ENCODE measurements at places on chromosomes 5 and 9.

- no peak for ATAC-seq
Measured at GRCh38 chr5:144202726-144203125, 32.1 kb downstream of the KCTD16 start.

DNA sequence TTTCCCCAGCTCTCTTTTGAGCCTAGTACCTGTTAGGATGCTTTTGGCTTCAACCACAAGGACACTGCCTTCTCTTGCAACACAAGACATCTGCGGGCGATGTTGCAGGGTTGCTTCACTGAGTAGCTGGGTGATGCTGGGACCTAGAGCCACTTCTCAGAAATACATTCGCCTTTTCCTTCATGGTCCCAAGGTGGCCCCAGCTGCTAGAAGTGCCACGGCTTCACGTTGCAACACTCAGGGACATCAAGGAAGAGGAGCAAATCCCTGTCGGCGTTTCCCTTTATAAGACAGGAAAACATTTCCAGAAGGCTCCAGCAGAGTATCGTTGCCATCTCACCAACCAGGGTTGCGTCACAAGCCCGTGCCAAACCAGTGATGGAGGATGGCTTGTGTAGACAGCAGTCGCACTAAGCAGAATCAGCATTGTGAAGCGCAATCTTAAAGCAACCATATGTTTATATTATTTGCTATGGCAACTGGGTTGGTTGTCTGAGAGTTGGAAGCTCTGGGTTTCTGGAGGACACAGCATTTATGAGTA lies 62.7 kb downstream of the ANKRD33B start:
- ATAC-seq: no peak

DNA sequence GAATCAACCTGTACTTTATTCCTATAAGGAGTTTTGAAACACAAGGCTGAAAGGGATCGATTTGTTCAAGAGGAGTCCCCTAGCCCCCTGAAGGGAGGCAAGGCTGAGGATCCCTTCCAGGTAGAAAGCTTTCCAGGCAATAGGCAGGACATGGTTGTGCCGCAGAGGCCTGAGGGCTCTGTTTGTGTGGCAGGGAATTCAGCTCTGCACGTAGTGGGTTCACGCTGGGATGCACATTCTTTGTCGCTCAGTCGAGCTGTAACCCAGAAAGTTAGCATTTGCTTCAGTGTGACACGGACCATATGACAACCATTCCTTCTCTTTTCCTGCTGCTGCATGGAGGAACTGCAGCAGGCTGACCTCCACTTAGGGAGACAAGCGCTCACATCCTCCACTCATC lies 65.6 kb upstream of the TRIO start:
- no peak for ATAC-seq

DNA sequence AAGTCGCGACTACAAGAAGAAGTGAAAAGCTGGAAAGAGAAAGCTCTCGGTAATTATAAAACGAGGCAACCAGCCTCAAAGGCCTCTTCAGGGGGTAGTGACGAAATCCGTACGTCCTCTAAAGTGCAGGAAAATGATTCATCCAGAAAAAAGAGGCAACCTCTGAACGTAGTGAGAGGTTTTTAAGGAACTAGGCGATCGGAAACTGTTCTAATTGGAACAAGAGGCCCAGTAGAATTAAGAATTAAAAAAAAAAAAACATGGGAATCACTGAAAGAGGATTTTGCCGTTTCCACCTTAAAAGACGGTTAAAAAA lies 1.0 kb downstream of the CSNK1A1 start:
- no peak for ATAC-seq

DNA sequence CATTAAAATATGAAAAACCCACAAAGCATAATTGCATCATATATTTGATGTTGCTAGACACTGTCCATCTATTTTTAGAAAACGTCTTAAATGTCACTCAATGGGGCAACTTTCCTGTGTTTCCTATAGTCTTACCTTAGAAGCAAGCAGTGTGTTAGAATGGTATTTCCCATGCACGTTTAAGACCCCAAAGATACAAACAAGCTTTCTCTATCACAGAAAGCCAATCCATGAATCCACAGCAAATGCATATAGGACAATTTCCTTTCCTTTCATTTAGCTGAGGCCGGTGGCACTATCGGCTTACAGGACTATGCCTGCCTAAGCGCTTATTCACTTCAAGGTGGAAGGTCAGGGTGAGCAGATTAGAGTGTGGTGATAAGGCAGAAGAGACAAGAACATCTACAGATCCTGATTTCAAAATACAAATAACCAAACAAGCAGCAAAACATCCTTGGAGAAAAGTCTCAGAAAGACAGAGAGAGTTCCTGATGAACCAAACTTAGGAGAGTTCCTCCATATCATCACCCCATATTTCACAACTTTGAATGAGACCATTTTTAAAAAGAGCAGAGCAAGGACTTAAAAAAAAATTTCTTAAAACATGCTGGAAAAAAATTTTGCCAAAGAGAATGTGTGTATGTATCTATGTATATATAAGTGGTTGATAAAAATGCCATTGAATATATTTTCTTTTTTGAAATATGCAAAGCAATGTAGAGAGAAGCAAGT lies 57.2 kb downstream of the MEF2C start:
- ATAC-seq: no peak

DNA sequence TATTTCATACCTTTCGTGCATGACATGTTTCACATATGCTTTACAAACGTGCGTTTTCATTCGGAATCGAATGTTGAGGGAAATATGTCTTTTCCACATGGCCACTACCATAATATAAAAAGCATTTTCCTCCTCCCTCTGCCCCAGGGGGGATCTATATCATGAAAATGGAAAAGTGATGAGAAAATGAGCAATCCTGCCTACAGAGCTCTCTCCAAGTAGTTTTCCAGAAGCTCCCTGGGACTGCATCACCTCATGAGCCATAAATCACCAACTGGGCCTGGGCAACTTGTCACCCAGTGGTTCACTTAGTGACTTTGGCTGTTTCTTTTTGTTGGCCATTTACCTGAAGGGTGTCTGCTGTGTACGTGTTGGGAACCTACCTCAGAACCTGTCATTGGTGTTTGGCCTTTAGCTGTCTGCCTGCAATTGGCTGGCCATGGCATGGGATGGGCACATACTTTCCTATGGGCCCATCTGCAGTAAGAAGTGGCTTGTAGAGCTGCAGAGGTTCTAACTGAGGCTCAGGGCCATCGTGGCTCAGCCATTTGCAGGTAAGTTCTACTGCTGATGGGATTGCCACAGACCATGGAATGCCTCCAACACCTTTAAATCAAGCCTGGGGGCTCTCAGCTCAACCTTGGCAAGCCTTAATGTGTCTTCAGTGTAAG lies 9.5 kb upstream of the TIFAB start:
- no peak for ATAC-seq

- no peak for ATAC-seq
Measured at GRCh38 chr9:92253656-92254055, 39.8 kb downstream of the IARS1 start.

DNA sequence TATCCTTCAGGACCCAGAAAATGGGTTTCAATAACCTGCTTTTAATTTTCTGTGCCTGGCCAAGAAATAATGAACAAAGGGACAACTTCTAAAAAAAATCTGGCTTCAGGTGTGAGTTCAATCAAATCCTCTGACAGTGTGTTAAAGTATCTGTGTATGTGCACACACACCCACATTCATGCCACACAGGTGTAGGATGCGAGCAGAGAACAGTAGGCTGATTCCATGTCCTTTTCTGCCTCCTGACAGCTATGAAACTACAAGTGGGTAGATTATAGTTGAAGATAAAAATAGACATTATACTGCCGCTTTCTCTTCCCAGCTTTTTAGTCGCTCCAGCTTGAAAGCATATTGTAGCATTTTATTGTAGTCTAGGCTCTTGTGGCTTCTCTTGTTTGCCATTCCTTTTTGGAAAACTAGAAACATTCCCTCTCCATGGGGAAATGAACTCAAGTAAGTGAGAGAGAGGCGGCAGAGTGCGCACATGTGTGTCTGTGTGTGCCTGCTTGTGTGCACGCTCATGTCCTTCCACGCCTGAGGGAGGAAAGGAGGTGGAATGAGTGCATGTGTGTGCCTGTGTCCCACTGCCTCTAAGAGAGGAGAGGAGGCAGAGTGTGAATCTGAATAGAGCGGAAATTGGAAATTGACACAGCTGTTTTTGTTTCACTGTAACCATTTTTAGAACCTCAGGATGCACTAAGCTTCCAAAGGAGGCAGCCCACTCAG lies 273.0 kb downstream of the ELAVL2 start:
- ATAC-seq: no peak

DNA sequence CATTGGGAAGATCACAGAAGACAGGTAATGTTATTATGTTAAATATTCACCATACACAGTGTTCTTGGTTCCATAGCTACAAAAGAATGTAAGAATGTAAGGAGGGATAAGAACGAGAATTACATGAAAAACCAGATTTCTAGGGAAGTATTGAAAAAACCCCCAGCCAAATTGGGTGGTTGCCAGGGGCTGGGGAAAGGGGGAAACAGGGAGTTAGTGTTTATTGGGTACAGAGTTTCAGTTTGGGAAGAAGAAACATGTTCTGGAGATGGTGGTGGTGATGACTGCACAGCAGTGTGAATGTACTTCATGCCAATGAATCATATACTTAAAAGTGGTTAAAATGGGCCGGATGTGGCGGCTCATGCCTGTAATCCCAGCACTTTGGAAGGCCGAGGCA lies 40.3 kb downstream of the GLRX start:
- no peak for ATAC-seq

- no peak for ATAC-seq
Measured at GRCh38 chr5:1520791-1521453, 2.8 kb downstream of the LPCAT1 start.

- ATAC-seq: no peak
Measured at GRCh38 chr9:14205463-14205862, 108.5 kb downstream of the NFIB start.

DNA sequence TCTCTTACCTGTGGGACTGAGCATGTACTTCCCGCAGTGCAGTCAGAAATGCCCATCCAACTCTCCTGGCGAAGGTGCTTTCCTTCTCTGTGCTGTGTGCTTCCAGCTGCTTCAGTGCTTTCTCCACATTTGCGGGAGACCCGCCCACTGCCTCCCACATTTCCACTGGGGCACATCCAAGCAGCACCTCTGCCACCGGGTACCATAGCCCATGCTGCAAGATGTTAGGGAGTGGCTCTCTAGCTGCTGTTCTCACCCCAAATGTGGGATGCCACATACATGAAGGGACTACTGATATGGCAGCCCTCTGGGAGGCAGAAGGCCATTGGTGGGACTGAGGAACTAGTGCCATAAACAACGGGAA lies 8.8 kb downstream of the DMAC1 start:
- ATAC-seq: no peak

- ATAC-seq: no peak
Measured at GRCh38 chr9:22040760-22041159, 31.7 kb upstream of the CDKN2B start.

- peak; percentile 56 for ATAC-seq
Measured at GRCh38 chr9:137482094-137482781, 23.1 kb upstream of the NSMF start.

DNA sequence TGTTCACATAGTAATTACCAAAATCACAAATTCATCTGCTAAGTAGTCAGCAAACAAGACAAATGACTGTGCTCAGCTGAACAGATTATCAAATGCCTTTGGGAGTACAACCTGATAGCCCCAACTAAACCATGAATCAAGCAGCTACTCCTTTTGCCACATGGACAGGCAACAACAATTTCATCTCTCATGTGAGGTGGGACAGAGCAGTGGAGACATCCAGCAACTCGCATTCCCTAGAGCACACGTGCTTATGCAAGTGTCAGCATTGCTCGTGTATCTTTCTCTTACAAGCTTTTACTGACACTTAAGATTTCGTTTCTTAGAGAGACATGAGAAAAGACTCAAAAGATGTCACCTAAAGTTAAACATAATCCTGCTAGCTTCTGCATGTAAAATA lies 42.7 kb upstream of the PPP2R2B start:
- ATAC-seq: no peak

GRCh38 chr9:129498451-129499384 lies 122.2 kb downstream of the C9orf50 start:
- no peak for ATAC-seq

DNA sequence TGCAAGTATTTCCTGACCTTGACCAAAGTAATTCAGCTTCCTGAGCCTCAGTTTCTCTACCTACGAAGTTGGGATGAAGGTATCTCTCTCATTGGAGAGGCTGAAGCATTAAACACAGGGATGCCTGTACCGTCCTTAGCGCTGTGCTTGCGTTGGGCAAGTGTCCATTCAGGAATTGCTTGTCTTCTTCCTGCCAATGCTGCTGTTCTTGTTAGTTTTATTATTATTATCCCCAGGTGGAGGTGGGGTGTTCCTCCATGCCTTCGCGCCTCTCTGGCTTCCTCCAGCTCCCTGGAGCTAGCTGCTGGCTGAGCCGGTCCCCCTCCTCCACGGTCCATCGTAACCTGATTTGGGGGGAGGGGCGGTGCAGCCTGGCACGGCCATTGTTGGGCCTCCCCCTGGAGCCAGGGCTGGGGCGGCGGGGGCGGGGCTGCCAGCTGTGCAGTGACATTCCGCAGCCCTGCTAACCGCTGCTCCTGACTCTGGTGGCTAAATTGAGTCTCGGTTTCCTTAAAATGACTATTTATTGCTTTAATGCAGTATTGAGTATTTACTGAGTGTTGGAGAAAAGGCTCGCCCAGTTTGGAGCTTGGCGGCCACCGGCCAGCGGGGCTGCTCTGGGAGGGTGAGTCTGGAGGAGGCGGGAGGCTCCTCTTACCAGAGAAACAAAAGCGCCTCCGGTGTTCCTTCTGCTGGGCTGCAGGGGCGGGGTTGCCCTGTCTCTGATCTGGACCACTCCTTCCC lies 51.3 kb downstream of the LMX1B start:
- ATAC-seq: no peak

GRCh38 chr5:149397530-149397929 lies 18.4 kb upstream of the IL17B start:
- no peak for ATAC-seq

DNA sequence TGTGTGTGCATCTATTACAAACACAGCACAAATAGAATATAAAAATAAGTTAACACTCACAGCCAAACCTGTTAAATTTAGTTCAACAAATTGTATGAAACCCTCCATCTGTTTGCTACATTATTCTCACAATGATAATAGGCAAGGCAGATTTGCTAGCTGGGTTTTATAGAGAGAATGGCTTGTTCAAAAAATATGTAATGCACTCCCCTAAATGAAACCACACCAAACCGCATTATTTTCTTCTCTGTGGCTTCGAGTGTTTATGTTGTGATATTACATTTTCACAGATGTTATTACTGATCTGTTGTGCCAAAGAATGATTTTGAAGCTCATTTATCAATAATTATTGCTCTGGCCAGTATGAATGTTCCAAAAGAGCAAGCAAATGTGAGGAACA lies 92.9 kb downstream of the SPATA31D1 start:
- no peak for ATAC-seq

GRCh38 chr9:6007770-6008168 lies 7.7 kb downstream of the RANBP6 start:
- ATAC-seq: peak; percentile 82

GRCh38 chr9:117839862-117840261 lies 135.7 kb downstream of the TLR4 start:
- no peak for ATAC-seq

GRCh38 chr9:90659650-90660364 lies 17.2 kb upstream of the DIRAS2 start:
- no peak for ATAC-seq
